ENCODE measurements at places on chromosomes 6 and 20.
A peak's percentile ranks its signal among the peaks of the same experiment; 100 is the strongest.

GRCh38 chr6:2132416-2132815 lies 113.0 kb downstream of the GMDS start:
- ATAC-seq: no peak

GRCh38 chr6:157717340-157717748 lies 105.7 kb upstream of the SNX9 start:
- ATAC-seq: no peak

- ATAC-seq: no peak
Measured at GRCh38 chr6:141403827-141404226, 728.9 kb upstream of the GJE1 start.

- no peak for ATAC-seq
Measured at GRCh38 chr6:170106906-170107525, 183.9 kb downstream of the DLL1 start.

DNA sequence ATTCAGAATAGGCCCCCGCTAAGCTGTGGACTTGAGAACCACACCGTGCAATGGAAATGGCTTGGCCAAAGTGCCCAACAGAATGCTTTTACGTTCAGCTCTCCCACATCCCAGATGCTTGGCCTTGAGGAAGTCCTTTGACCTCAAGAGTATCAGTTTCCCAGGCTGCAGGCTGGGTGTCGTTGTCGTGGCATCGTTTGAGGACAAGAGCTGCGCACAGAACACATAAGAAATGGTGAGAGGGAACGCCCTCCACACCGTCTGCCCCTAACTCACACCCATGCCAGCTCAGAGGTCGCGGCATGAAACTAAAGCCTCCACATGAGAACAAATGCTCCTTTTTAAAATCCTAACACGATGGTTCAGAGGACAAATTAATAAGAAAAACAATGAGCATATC lies 37.0 kb downstream of the NFATC2 start:
- ATAC-seq: no peak

DNA sequence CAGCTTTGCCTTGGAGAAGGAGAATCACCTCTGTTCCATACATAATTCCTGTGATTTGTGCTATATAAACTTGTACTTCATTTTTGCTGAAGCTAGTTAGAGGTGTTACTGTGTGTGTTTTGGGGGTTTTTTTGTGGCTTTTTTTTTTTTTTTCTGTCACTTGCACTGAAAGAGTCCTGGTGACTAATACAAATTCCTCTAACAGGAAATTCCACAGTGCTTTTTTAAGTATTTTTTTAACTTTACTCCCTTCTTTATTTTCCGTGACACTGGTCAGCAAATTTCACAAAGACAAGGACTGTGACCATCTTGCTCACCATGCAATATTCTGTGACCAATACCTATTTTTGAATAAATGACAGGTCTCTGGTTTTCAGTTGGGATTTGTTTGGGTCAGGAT lies 110.5 kb downstream of the ISM1 start:
- no peak for ATAC-seq

GRCh38 chr6:128491610-128492206 lies 28.7 kb downstream of the PTPRK start:
- ATAC-seq: peak; percentile 15

GRCh38 chr20:63819224-63819921 lies 11.7 kb downstream of the ZBTB46 start:
- peak; percentile 26 for ATAC-seq

DNA sequence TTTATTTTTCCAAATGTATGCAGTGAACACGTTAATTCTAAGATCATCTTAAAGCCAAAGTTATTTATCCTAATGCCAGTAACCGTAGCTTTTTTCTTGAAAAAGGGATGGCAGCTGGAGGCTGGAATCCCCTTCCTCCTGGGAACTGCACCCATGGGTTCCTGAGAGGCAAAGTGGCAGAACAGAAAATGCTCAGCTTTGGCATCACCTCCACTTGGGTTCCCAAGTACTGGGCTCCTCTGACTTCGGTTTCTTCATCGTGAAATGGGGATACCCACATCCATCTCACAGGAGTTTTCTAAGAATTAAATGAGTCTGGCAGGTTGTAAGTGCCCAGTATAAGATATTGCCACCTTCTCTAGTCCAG lies 6.2 kb upstream of the DDX43 start:
- ATAC-seq: no peak

- peak; percentile 10 for ATAC-seq
Measured at GRCh38 chr6:131782764-131783163, 25.1 kb upstream of the ENPP1 start.

GRCh38 chr20:24118034-24118433 lies 129.5 kb upstream of the GGTLC1 start:
- no peak for ATAC-seq

- no peak for ATAC-seq
Measured at GRCh38 chr20:45816951-45817350, 4.5 kb downstream of the UBE2C start.

DNA sequence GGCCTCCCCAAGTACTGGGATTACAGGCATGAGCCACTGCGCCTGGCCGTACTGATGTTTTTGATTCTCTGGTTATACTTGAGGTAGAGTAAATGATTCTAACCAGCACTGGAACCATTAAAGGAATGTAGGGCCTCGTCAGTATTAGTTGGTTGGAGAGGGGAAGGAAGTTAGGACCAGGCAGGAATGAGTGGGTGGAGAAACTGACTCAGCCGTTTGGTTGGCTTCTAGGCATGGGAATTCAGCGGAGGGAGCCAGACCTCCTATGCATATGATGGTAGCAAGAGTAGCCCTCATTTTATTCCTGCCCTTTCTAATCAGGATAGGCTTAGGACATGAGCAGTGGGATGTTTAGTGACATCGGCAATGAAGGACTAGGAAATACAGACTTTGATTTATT lies 19.0 kb upstream of the SERINC3 start:
- ATAC-seq: no peak

DNA sequence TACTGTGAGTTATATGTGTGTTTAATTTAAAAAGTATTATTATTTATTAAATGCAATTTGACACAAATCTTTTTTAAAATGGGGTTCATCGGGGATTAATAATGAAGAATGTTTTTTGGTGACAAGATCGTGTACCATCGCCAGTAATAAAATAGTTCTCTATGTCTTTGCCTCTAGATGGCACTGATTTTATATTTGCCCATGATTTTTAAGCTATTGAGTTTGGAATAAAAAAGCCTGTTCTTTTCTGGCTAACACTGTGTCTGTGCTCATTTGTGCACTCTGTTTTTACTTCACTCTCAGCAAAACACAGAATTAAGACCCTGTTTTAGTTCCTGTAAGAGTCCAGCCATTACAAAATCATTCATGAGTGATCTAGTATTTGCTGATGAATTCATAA lies 127.0 kb downstream of the FARS2 start:
- no peak for ATAC-seq

DNA sequence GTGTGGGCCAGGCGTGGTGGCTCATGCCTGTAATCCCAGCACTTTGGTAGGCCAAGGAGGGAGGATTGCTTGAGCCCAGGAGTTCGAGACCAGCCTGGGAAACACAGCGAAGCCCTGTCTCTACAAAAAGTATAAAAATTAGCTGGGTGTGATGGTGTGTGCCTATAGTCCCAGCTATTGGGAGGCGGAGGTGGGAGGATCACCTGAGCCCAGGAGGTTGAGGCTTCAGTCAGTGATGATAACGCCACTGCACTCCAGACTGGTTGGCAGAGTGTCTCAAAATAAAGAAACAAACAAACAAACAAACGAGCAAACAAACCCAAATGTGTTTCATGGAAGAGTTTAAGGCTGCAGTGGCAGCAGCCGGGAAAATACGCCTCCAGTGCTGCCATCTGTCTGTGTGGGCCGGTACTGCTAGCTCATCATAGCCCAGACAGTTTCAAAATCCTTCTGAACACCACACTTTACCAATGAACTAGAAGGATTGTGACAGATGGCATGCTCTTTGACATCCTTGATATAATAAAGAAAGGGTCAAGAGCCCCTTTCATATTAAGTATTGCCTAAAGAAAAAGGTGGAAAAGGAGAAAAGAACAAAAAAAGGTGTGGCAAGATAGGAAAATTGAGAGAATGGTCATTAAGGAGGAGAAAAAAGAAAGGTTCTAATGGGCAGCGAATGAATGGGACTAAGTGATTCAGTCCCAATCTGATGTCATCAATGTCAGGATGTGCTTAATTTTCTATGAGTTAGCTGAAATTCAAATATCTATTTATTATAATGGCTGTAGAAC lies 298.6 kb downstream of the SYNE1 start:
- ATAC-seq: peak; percentile 59

DNA sequence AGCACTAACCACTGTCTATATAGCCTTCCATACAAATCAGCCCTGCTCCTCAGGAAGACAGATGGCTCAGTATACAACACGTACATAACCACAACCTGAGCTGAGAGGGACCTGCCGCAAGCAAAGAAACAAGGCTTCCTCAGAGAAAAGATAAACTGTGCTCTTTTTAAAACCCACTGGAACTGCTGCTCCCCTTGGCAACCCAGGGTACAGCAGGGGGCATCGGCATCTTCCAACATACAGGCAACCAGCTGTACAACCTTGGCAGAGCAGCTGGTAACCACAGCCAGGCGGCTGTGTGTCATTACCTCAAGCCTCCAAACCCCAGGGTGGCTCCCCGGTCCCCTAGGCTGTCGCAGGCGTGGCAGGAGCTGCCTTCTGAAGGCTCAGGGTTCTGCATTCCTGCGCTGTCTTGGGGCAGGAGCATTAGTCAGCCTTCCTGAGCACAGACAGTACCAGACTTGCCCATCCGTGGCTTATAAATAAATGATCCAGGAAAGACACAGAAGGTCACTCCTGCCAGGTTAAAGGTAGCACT lies 249.5 kb downstream of the ADGRG6 start:
- peak; percentile 98 for ATAC-seq

DNA sequence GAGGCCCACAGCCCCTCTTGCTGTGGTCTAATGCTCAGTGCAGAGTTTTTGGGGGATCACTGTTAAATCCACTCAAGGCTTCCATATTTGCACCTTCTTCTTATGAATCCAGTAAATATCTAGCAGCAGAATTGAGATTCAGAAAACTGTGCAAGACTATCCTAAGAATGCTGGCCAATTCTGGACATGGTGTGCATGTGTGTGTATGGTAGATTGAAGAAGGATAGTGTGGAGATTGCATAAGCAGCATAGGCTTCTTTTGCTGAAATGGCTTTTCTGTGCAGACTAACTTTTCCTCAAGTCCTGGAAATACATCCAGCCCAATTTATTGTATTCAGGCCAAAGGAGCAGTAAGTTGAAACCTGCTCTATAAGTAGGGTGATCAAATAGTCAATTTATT lies 39.7 kb downstream of the FBXO9 start:
- no peak for ATAC-seq

- ATAC-seq: no peak
Measured at GRCh38 chr6:152736687-152737273, 13.8 kb upstream of the VIP start.

GRCh38 chr20:17960927-17961586 lies 7.5 kb downstream of the SNX5 start:
- no peak for ATAC-seq

DNA sequence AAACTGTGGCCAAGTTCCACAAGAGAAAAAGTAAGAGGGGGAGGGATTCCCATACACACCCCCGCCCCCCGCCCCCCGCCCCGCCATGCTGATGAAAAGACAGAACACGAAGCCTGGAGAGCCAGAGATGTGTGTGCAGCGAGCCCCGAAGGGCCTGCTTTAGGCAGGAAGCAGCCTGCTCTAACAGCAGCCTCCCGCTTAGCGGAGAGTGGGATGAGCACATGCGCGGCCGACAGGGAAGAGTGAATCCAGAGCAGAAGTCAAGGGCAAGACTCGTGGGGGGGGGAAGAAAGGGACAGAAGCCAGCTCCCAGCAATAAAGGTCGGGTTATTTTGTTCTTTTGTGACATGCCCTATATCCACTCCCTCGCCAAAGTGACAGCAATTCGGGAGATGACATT lies 67.2 kb upstream of the PTGIS start:
- no peak for ATAC-seq

DNA sequence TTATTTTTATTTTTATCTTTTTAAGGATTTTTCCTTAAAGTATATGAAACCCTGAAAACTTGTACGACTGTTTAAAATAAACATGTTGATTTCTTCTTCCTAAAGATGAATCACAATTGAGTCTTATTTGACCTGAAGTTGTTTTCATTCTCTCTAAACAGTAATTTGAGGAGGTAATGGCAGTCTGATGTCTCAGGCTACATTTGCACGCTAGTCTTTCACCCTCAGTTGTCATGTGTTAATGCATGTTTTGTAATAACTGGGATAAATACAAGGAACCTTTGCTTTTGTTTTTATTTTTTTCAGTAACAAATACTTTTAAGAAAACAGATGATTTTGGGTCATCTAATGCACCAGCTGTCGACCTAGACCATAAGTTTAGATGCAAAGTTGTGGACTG lies 55.2 kb downstream of the SCAND1 start:
- ATAC-seq: no peak

- no peak for ATAC-seq
Measured at GRCh38 chr6:11689847-11690246, 88.8 kb downstream of the ADTRP start.

DNA sequence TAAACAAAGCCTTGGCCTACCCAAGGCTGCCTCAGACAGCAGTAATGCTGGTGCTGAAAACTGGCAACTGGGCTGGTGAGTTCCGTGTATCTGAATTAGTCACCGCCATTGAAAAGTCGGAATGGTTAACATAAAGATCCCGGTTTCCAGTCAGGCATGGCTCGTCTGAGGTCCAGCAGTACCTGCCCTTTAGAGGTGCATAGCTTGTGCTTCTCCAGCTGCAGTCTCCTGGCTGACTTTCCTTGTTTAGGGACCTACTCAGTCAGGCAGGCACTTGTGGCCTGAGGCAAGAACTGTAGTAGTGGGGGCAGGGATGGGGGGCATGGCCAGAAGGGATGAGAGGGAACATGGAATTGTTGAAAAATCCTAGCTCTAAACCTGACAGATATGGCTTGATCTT lies 101.6 kb downstream of the FYN start:
- no peak for ATAC-seq

DNA sequence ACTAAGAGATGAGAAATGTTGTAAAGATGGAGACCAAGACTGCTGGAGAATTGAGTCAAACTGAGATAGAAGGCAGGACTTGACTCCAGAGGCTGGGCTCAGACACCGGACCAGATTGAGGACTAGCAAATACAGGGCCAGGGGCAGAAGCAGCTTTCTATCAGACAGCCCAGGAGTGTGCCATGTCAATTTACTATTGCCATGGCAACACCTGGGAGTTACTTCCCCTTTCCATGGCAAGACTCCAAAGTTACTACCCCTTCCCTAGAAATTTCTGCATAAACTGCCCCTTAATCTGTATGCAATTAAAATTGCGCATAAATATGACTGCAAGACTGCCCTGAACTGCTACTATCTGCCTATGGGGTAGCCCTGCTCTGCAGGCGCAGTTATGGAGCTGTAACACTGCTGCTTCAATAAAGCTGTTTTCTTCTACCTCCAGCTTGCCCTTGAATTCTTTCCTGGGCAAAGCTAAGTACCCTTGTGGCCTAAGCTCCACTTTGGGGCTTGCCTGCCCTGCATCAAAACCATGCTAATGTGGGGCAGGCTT lies 90.1 kb upstream of the EDN1 start:
- no peak for ATAC-seq

GRCh38 chr6:73004231-73004630 lies 221.1 kb downstream of the KHDC1L start:
- no peak for ATAC-seq

GRCh38 chr6:148720897-148721296 lies 25.9 kb upstream of the UST start:
- ATAC-seq: peak; percentile 31

All from esophagus mucosa (tissue), 1 donor.